ENCODE measurements at places on chromosomes 12 and 14.
A peak's percentile ranks its signal among the peaks of the same experiment; 100 is the strongest.

DNA sequence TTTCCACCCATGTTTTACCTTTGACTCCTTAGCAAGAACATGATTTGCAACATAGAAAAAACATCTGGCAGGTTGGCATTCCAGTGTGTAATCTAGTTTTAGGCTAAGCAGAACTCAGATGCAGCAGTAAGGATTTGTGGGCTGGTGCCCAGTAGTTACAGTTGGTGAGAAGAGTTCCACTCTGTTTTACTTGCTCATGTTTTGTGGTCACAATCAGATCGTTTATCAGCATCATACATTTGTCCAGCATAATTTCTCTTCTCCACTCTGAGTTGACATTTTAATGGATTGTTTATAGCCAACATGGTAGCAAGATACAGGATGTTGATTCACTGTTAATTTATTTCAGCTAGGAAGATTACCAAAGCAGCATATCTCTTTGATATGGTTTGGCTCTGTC lies 120.0 kb downstream of the PDE6H start:
- no peak for DNase-seq

GRCh38 chr12:39443081-39443928 lies at the start of gene KIF21A:
TSS of gene KIF21A (minus strand) at chr12:39443120. CDS start at chr12:39442970, 150 bp downstream.
- DNase-seq = peak; percentile 78

DNA sequence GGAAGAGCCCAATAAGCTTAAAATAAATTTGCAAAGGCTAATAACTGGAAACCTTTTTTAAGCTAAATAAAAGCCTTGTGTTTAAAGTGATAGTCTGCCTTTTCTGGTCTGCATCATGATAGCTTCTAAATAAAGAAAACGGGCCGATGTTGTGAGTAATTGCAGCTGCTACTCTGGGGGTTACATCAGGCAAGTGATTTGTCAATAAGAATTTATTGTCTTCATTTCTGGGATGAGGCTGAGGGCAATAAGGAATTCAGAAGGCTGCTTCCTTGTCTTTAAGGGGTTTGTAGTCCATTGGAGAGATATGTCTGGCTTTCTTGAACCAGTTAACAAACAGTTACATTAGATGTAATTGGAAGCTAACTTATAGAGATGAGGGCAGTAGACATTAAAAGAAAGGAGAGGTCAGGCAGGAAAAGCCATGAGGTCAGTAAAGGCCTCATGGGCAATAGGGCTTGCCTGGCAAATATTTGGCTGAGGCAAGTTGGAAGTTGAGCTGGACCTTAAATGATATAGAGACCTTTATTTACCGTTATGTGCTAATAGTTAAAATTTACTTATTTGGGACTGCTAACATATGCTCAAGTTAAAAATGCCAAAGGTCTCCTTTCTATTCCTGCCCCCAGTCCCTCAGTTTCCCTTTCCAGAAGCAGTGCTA lies 85.0 kb downstream of the CRADD start:
- no peak for DNase-seq

DNA sequence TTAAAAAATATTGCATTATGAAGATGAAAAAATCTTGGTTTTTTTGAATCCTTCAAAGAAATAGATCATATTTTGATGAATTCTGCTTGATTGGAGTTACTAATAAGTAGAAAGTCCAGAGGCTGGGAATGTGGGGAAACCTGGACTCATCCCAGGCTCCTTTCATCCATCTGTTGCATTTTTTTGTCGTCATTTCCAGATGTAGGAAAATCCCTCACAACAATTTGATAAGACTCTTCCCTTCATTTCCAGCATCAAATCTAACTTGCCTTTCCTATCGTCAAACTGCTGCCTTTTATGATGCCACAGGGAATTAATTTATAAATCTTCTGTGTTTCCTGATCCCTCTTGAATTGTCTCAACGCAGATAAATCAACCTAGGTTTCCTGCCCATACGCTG lies 211.6 kb downstream of the FBXL14 start:
- DNase-seq = no peak

DNA sequence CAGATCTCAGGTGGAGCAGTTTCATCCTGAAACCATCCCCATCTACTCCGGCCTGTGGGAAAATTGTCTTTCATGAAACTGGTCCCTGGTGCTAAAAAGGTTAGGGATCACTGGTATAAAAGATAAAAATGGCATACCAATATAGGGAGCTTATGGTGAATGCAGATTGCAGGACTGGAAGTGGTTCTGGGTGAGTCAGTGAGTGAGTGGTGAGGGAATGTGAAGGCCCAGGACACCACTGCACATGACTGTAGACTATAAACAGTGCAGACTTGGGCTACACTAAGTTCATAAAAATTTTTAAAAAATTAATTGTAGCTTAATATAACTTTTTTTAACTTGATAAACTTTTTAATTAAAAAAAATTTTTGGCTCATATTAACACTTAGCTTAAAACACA lies 67.0 kb upstream of the RD3L start:
- no peak for DNase-seq

GRCh38 chr12:52675301-52675701 lies 4.9 kb downstream of the KRT1 start:
- DNase-seq = no peak

DNA sequence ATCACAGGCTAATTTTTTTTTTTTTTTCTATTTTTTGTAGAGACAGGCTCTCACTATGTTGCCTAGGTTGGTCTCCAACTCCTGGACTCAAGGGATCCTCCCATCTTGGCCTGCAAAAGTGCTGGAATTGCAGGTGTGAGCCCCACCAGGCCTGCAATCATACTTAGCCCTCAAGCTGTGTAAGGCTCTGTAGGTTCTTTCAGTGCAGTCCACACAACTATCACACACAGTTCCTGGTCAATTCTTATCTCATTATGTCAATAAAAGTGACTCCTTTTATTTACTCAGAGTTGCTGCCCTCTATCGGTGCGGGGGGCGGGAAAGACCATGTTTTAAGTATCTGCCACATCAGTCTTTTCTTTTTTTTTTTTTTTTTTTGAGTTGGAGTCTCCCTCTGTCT lies 29.0 kb downstream of the SLC2A3 start:
- DNase-seq = no peak

GRCh38 chr12:102879144-102879763 lies 37.8 kb downstream of the PAH start:
- no peak for DNase-seq

DNA sequence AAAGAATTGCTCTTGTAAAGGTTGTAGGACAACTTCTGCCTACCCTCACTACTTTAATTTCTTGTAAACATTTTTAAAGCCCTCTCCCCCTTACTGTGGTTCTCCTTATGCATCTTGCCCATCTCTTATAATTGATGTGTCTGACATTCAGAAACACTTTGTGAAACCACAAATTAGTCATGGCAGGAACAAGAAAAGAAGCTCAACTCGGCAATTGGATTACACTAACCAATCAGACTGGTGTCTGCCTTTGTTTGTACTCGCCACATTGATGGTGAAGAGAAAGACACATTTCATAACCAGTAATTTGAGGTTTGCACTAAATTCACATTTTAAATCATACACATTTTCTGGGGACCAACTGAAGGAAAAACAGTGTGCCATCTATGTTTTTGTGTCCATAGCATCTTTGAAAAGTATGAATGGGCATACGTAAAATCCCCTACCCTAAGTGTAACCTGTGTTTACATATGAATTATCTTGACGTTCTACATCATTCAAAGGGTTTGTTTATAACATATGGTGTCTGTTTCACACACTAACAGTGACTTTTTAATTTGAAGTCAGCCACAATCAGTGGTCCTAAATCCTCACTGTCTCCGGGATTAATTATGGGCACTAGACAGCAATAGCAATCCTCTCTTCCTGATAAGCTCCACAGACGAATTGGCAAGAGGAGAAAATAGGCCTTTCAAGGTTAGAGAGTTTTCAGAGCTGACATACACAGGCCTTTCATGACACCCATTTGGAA lies 49.9 kb downstream of the OTX2 start:
- DNase-seq = no peak

- no peak for DNase-seq
Observed at GRCh38 chr12:62776997-62777396, 158.0 kb downstream of the PPM1H start.

GRCh38 chr12:75317784-75318183 lies 12.3 kb downstream of the CAPS2 start:
- DNase-seq = no peak

DNA sequence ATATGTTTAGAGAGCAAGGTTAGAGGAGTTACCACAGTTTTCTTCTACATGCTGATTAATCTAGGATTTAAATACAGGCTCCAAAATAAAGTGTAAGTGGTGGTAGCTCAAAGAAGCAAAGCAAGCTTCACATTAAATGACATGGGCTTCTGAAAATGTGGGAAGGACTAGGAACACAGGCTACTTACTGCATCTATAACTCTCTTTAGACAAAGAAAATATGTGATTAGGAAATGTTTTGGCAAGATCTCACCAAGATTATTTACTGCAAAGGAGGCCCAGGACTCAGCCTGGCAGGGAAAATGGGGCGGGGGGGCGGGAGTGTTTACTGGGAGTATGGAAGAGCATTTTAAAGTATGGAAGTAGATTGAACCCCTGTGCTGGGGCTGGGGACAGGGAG lies 39.4 kb downstream of the ETV6 start:
- DNase-seq = no peak

DNA sequence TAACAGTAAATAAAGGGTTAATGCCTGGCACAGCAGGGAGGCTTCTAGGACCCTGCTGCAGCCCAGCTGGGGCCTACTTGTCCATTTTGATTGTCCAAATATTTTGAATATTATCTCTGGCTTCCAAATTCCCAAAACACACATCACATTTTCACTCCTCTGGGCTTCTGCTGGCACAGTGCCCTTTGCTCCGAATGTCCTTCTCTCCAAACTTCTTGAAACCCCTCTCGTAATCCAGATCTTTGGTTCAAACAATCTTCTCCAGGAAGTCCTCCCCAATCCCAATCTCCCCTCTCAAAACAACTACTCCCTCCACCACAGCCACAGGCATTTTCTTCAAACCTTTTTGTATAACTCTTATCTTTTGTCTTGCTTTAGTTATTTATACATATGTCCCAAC lies 225.6 kb downstream of the PPM1H start:
- no peak for DNase-seq

- DNase-seq = no peak
Observed at GRCh38 chr14:21059842-21060613, 2.4 kb downstream of the RNASE8 start.

DNA sequence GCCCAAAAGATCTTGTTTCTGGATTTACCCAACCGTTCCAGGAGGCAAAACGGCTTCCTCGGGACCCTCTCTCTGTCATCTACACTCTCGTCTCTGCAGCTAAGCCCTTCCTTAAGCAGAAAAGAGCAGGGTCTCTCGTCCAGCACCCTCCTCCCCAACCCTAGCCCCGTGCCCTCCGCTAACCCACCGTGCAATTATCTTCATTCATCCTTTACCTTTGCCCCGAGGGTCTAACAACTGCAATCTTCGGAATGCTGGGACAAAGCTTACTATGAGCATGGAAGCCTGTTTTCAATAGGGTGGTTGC lies 276 bp upstream of the BMAL2 start:
- no peak for DNase-seq

- DNase-seq = no peak
Observed at GRCh38 chr12:113880988-113881962, 84.8 kb downstream of the RBM19 start.

- no peak for DNase-seq
Observed at GRCh38 chr12:130491421-130492357, 154.0 kb downstream of the PIWIL1 start.

- DNase-seq = no peak
Observed at GRCh38 chr12:118959348-118959747, 22.0 kb upstream of the SRRM4 start.

GRCh38 chr14:63909984-63910383 lies 57.2 kb downstream of the SYNE2 start:
- no peak for DNase-seq

- no peak for DNase-seq
Observed at GRCh38 chr12:54933376-54933775, 51.2 kb downstream of the TESPA1 start.

GRCh38 chr14:53452005-53452673 lies 299.0 kb upstream of the DDHD1 start:
- DNase-seq = no peak

- no peak for DNase-seq
Observed at GRCh38 chr12:110354172-110354780, 49.2 kb downstream of the ANAPC7 start.

GRCh38 chr12:97184127-97184773 lies 277.2 kb downstream of the NEDD1 start:
- no peak for DNase-seq

DNA sequence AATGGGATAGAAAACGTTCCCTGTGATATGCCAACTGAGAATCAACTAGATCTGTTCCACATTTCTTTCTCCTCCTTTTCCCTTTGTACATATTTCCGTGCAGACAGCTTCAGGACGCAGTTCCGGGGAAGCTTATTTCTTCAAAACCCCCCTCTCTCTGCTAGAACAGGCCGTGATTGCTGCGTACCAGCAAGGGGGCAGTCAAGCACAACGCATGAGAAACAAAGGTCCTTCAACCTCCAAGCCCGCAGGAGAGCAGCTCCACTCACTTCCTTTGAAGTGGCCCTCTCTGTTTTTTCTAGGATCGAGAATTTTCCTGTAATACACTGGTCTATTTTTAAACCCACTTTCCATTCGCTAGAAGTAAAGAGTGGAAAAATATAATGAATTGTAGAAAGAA lies 80.8 kb downstream of the ZNF664 start:
- no peak for DNase-seq

GRCh38 chr12:111457577-111457976 lies 51.9 kb downstream of the SH2B3 start:
- DNase-seq = no peak

GRCh38 chr12:120639771-120640721 lies at the start of gene CABP1:
TSS of gene CABP1 (plus strand) at chr12:120640626. CDS start at chr12:120640686, 60 bp downstream.
- DNase-seq = peak; percentile 61

GRCh38 chr14:97592341-97592980 lies 795.3 kb downstream of the VRK1 start:
- DNase-seq = no peak

GRCh38 chr12:112664569-112664968 lies 127.0 kb upstream of the RPH3A start:
- DNase-seq = no peak

- DNase-seq = no peak
Observed at GRCh38 chr12:97112136-97112535, 205.1 kb downstream of the NEDD1 start.

DNA sequence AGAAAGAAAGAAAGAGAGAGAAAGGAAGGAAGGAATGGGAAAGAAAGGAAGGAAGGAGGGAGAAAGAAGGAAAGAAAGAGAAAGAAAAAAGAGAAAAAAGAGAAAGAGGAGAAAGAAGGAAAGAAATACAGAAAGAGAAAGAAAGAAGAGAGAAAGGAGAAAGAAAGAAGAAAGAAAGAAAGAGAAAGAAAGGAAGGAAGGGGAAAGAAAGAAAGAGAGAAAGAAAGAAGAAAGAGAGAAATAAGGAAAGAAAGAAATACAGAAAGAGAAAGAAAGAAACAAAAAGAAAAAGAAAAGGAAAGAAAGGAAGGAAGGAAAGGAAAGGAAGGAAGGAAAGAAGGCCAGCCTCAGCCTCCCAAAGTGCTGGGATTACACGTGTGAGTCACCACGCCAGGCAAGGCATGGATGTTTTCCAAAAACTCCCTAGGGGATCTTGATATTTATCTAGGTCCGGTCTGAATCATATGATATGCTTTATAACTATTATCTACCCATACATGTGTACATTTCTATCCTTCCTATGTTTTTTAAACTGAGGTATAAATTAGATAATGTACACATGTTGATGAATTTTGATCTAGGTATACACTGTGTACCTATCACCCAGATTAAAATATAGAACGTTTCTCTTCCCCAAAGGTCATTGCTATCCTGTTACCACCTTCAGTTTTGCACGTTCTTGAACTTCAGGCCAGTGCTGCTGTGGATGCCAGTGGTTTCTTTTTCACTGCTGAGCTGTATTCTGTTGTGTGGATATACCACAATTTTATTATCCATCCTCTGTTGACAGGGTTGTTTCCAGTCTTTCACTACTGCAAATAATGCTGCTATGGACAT lies 177.9 kb downstream of the RBM19 start:
- DNase-seq = no peak

- no peak for DNase-seq
Observed at GRCh38 chr14:54299410-54300363, 97.1 kb upstream of the CDKN3 start.

Data from stimulated activated CD8-positive, alpha-beta memory T cell treated with anti-CD3 and anti-CD28 coated beads, Interleukin-4, amount 100 ng/mL, for 4 hours (primary cell).